ENCODE measurements at places on chromosomes 5 and 9.

DNA sequence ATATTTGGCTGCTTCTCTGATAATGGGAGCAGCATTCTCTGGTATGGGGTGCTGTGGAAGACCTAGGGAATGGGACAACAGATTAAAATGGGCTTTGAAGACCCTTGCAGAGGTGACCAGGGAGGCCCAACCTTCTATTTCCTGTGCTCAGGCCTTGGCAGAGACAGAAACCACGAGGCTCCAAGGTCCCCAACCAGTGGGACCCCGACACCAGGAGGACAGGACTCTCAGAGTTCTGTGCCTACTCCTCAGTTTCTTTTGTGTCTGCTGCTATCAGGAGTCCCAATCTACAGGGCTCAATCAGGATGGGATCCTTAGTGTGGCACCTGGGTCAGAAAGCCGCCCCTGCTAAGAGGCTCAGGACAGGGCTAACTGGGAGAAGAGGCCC, 29.3 kb downstream of the CSF2 start:
- no peak for DNase-seq

- no peak for DNase-seq
These were observed 112.3 kb upstream of the FCN2 start for GRCh38 chr9:134768332-134768708.

DNA sequence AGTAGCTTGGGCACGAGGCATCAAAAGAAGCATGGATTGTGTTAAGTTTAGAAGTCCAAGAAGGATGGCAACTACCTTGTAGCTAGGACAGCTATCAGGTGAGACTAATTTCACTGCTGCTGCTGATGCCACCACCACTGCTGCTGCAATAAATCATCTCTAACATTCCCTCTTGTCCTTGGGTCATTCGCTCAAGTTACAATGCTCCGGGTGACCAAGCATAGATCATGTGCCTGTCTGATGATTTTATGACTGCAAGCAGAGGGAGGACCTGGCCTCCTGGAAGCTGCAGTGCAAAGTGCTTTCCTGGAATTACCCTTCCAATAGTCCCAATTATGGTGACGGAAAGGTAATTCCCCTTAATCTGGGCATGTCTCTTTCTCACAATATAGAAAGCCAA, 334.4 kb downstream of the PRELID2 start:
- DNase-seq, result no peak

GRCh38 chr5:73694089-73694488, 68.1 kb downstream of the ARHGEF28 start:
- DNase-seq, result no peak

DNA sequence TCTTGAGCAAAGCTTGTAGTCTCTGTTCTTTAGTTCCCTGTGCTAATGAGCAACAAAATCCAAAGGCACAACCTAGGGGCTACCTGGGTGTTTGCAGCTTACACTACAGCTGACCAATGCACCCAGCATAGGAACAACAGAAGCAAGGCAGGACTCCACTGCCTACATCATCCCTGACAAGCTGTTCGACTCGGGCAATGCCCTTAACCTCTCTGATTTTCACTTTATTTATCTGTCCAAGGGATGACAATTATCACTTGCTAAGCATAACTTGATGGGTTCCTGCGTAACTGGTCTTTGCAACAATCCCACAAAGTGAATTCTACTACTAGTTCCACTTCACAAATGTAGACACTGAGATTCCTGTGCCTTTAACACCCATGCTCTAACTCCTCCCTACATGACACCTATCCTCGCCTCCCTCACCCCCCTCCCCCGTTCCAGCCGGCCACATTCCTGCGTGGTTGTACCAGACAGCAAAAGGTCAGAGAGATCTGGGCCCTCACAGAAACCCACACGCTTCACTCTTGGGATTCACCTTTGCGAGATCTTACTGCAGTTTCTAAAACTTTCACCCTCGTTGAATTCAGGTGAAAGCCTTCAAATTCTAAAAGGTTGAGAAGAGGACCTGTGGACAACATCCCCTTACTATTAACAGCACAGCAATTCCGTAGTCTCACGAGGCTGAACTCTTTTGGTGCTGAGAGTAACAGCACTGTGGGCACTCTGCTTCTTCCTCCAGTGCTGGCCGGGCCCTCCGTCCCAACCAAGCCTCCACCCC, 995 bp downstream of the IPPK start:
- no peak for DNase-seq
